ENCODE measurements at places on chromosomes 11 and 22.

DNA sequence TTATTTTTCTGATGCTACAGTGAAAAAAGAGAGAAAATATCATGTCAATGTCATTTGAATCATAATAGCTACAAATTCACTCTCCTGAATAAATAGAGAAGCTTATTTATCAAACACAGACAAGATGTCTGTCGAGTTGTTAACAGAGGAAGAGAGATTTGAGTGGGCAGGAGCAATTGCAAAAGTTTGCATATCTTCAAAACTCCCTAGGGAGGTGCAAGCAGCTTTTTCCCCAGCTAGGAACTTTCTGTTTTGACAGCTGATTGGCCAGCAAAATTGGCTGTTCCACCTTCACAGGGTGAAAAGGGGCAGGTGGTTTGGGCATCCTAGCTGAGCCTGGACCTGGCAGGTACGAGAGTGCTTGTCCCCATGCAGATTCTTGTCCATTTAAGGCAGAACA lies 98.2 kb downstream of the NTM start:
- H3K4me3 ChIP-seq, result no peak overlapping the region
- H3K36me3 ChIP-seq, result no peaks in the 10 kb centered on the region
- no peaks in the 10 kb centered on the region for H3K4me1 ChIP-seq
- no peaks in the 10 kb centered on the region for H3K27me3 ChIP-seq
- DNase-seq, result no peak
- H3K27ac ChIP-seq, result no peak overlapping the region

DNA sequence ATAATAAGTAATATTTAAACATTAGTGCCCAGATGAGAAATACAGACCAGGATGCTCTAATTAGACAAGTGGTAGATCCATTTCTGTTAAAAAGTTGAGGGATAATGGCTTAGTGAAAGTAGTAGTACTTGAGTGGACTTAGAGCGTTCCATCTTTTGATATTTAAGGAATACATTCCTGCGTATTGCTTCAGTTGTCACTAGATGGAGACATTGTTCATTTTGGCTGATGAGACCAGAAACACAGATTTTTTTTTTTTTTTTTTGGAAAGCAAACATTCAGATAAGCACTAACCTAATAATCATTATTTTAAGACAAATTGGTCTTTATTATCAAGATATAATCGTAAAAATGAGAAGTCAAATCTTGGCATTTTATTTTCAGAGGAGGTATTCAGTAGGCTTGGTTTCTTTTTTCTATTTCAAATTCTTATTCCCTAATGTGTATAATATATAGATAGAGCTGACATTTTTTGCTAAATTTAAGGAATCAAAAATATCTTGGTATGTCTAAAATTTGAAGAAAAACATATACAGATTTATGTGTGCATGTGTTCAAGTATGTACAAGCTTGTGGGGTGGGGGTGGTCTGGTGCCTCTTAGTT lies 92.9 kb downstream of the DYNC2H1 start:
- no peak overlapping the region for H3K4me3 ChIP-seq
- H3K27ac ChIP-seq, result no peak overlapping the region
- DNase-seq, result no peak
- H3K4me1 ChIP-seq, result no peaks in the 10 kb centered on the region
- no peaks in the 10 kb centered on the region for H3K36me3 ChIP-seq
- no peaks in the 10 kb centered on the region for H3K27me3 ChIP-seq

GRCh38 chr11:114250993-114251814 lies 45.0 kb upstream of the NNMT start:
- H3K27ac ChIP-seq, result peak overlapping the region; percentile 43
- H3K36me3 ChIP-seq, result peaks cover 29% of the 10 kb centered on the region
- peaks cover 5% of the 10 kb centered on the region for H3K4me1 ChIP-seq
- no peak for DNase-seq
- no peak overlapping the region for H3K4me3 ChIP-seq

- no peak overlapping the region for H3K4me3 ChIP-seq
- no peak for DNase-seq
- no peak overlapping the region for H3K27ac ChIP-seq
- H3K36me3 ChIP-seq, result no peaks in the 10 kb centered on the region
- no peaks in the 10 kb centered on the region for H3K4me1 ChIP-seq
Measured at GRCh38 chr11:125428486-125429173, 67.4 kb downstream of the FEZ1 start.

- H3K27me3 ChIP-seq, result no peaks in the 10 kb centered on the region
- H3K4me1 ChIP-seq, result peaks cover 7% of the 10 kb centered on the region
- no peak overlapping the region for H3K4me3 ChIP-seq
Measured at GRCh38 chr11:1381793-1382425, 7.8 kb upstream of the BRSK2 start.

- H3K27me3 ChIP-seq, result no peaks in the 10 kb centered on the region
- no peak overlapping the region for H3K27ac ChIP-seq
- H3K4me1 ChIP-seq, result no peaks in the 10 kb centered on the region
Measured at GRCh38 chr11:126546694-126547093, 191.2 kb downstream of the ST3GAL4 start.

DNA sequence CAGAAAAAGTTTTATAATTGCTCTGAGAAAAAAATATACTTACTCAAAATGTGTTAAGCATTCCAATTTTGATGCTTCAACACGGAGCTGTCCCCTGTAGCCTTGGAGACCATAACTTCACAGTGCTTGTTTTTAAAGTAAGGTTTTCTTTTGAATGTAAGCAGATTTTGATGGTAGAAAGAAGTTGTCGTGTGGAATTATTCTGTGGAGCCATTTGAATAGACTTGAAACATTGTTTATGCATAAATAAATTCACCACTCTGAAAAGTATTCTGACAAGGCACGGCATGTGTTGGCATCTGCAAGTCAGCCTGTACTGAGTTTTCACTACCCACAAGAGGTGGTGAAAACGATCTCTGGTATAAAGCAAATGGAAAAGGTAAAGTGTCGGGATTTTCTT lies 115.5 kb downstream of the UVRAG start:
- no peak for DNase-seq
- H3K27ac ChIP-seq, result no peak overlapping the region
- no peaks in the 10 kb centered on the region for H3K27me3 ChIP-seq
- H3K4me3 ChIP-seq, result no peak overlapping the region
- H3K4me1 ChIP-seq, result peaks cover 2% of the 10 kb centered on the region

DNA sequence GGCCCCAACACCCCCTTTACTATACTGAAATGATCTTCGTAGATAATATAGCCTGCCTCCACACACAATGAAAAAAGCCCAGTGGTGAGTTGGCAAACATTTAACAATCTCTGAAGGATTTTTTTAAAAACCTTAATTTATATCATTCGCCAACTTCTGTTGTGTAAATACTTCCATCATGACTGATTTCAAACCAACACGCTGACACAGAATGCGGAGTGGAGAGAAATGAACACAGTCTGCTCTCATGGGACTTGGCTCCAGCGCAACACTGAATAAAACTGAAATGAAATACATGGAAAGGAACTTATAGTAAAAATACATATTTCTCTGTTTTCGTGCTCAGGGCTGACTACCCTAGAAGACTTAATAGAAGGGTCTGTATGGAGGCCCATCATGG lies 61.3 kb upstream of the WNT11 start:
- H3K4me1 ChIP-seq, result peaks cover 27% of the 10 kb centered on the region
- H3K36me3 ChIP-seq, result no peaks in the 10 kb centered on the region
- DNase-seq, result no peak
- H3K4me3 ChIP-seq, result no peak overlapping the region

DNA sequence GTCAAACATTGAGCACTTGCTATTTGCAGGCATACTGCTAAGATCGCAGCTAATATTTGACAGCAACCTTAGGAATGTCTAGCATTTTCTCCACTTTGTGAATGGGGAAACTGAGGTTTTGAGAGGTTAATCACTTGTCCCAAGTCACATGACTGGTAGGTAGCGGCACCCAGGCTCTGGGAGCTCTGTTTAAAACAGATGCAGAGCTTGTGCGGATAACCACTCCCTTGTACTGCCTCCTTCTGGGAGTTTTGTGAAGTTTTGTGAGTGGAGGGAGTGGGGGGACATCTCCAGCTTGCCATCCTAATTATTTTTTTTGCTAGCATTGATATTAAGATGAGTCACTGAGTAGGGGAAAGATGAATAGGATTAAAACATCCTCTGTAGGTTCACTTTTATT lies 134.7 kb downstream of the GRIK4 start:
- H3K4me1 ChIP-seq, result no peaks in the 10 kb centered on the region
- no peak overlapping the region for H3K4me3 ChIP-seq
- no peak overlapping the region for H3K27ac ChIP-seq
- no peak for DNase-seq
- no peaks in the 10 kb centered on the region for H3K36me3 ChIP-seq
- H3K27me3 ChIP-seq, result no peaks in the 10 kb centered on the region

- peaks cover 37% of the 10 kb centered on the region for H3K4me1 ChIP-seq
- no peaks in the 10 kb centered on the region for H3K27me3 ChIP-seq
- no peaks in the 10 kb centered on the region for H3K36me3 ChIP-seq
- no peak overlapping the region for H3K4me3 ChIP-seq
- DNase-seq, result no peak
- no peak overlapping the region for H3K27ac ChIP-seq
Measured at GRCh38 chr22:35634015-35634414, 14.2 kb upstream of the APOL6 start.

DNA sequence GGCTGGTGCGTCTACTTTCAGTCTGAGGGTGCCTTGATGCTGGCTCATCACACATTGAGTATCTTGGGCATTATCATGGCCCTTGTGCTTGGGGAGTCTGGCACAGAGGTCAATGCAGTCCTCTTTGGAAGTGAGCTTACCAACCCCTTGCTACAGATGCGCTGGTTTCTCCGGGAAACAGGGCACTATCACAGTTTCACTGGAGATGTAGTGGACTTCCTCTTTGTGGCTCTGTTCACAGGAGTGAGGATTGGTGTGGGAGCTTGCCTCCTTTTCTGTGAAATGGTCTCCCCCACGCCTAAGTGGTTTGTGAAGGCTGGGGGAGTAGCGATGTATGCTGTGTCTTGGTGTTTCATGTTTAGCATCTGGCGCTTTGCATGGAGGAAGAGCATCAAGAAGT lies 4.9 kb downstream of the TLCD5 start:
- peaks cover 10% of the 10 kb centered on the region for H3K4me1 ChIP-seq
- no peaks in the 10 kb centered on the region for H3K36me3 ChIP-seq
- H3K27me3 ChIP-seq, result peaks cover 5% of the 10 kb centered on the region
- no peak for DNase-seq

GRCh38 chr22:27919942-27920755 lies 1.1 kb upstream of the PITPNB start:
- H3K27me3 ChIP-seq, result no peaks in the 10 kb centered on the region
- H3K4me3 ChIP-seq, result peak overlapping the region; percentile 99
- H3K36me3 ChIP-seq, result no peaks in the 10 kb centered on the region
- DNase-seq, result no peak
- peak overlapping the region; percentile 100 for H3K27ac ChIP-seq

- peaks cover 21% of the 10 kb centered on the region for H3K4me1 ChIP-seq
- no peaks in the 10 kb centered on the region for H3K36me3 ChIP-seq
- no peak overlapping the region for H3K27ac ChIP-seq
- no peak for DNase-seq
Measured at GRCh38 chr11:126281245-126281644, 1.6 kb upstream of the TIRAP start.

DNA sequence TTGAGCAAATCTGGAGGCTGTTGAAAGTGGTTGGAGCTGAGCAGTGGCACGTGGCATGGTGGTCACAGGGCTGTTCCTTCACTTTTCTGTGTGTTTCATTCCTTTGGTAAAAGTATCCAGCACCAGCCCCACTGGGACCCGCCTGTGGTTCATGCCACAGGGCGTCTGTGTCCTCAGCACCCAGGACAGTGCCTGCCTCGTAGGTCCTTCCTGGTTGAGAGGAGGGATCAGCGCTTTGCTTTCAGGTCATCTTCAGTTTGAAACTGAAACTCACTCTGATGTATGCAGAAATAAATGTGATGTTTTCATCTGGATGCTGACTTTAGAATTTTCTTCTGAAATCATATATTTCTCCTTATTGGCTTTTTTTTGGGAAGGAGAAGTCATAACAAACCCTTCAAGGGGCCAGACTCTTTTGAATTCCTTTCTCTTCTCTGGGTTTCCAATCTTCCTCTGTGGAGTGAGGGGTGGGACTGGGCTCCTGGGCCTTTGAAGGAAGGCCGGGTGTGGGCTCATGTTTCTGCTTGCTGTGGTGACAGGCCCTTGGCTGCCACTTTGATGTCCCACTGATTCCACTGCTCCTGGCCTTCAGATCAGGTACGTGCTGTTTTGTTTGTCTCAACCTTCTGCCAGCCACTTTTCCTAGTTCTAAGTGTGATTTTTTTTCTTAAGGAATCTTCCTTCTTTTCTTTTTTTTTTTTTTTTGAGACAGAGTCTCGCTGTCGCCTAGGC lies 26.2 kb downstream of the TBC1D22A start:
- H3K4me1 ChIP-seq, result peaks cover 12% of the 10 kb centered on the region
- no peak for DNase-seq
- no peak overlapping the region for H3K27ac ChIP-seq
- peaks cover 9% of the 10 kb centered on the region for H3K36me3 ChIP-seq

DNA sequence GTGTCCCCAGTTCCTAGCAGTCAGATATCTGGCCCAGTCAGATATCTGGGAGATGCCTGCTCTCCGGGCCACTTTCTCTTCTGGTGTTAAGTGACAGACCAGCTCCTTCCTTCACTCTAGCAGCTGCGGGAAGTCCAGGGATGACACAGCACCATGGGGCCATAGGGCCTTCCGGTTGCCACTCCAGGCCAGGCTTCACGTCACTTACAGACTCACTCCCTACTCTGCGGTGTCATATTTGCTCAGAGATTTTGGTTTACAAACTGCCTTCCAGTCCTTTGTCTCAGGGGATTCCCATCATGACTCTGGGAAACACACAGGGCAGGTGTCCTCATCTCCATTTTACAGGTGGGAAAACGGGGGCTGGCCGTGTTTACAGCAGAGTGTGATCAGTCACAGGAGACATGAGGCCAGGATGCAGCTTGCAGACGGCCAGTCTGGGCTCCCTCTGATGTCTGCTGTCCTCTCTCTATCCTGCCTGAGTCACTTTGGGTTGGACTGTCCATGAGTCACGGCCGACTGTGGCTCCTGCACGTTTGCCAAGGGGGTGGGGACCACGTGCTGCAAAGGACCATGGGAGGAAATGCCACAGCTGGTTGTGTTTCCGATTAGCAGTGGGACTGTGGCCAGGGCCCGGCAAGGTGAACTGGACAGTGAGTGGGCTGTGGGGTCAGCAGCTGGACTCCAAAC lies 8.2 kb upstream of the TBC1D22A start:
- no peaks in the 10 kb centered on the region for H3K27me3 ChIP-seq
- peak; percentile 65 for DNase-seq

GRCh38 chr11:32231909-32232493 lies 141.1 kb downstream of the RCN1 start:
- DNase-seq, result no peak
- no peaks in the 10 kb centered on the region for H3K27me3 ChIP-seq
- H3K36me3 ChIP-seq, result no peaks in the 10 kb centered on the region
- H3K4me3 ChIP-seq, result no peak overlapping the region

- no peak overlapping the region for H3K27ac ChIP-seq
- H3K4me1 ChIP-seq, result no peaks in the 10 kb centered on the region
- no peaks in the 10 kb centered on the region for H3K36me3 ChIP-seq
Measured at GRCh38 chr11:38818720-38819119, 2220.7 kb upstream of the RAG2 start.

- H3K4me3 ChIP-seq, result no peak overlapping the region
- DNase-seq, result no peak
- H3K27me3 ChIP-seq, result no peaks in the 10 kb centered on the region
- peaks cover 27% of the 10 kb centered on the region for H3K4me1 ChIP-seq
- H3K27ac ChIP-seq, result no peak overlapping the region
Measured at GRCh38 chr22:28909375-28909774, 26.0 kb downstream of the ZNRF3 start.

GRCh38 chr11:117919781-117920221 lies 9.4 kb downstream of the TMPRSS13 start:
- DNase-seq, result no peak
- H3K4me3 ChIP-seq, result no peak overlapping the region
- H3K27me3 ChIP-seq, result no peaks in the 10 kb centered on the region
- no peaks in the 10 kb centered on the region for H3K36me3 ChIP-seq
- no peak overlapping the region for H3K27ac ChIP-seq

GRCh38 chr11:32792948-32793475 lies 1.4 kb downstream of the CCDC73 start:
- no peak overlapping the region for H3K27ac ChIP-seq
- DNase-seq, result no peak

All from esophagus squamous epithelium (tissue), 5 donors.